ENCODE measurements at places on chromosomes 11 and 22.

- no peak for DNase-seq
Measured at GRCh38 chr11:66050581-66051231, 1.5 kb upstream of the SF3B2 start.

- DNase-seq: no peak
Measured at GRCh38 chr11:116787436-116787785, 412 bp downstream of the ZPR1 start.

GRCh38 chr11:118448294-118448693, 12.0 kb downstream of the KMT2A start:
- no peak for DNase-seq

DNA sequence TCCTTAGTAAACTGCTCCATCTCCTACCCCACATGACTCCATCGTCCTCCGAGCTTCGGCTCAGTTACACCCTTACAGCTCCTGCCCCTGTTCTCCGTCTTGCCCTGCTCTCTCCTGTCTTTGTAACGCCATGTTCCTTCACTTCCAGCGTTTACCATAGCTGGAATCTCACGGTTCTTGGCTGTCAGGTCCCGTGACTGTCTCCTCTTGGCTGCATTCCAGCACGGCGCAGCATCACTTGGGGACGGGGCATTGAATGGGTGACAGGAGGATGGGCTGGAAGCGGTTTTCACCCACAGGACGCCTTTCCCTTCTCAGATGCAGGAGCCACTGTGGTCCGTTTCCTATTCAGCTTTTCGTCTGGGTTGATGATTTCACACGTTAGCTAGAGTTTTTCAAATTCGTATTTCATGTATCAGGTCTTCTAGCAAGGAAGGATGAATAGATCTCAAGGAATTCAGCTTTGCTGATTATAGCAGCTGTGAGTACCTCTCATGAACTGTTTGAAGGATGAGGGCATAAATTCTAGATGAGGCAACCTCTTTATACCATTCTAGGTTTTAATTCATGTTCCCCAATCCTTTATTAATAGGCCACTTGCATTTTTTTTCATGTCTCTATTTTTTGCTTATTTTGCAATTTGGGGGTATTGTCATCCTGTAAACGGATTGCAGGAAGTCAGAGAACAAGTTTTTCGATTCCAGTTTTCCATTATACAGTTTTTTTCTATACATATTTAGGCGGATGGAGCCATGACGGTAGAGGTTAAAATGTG, 29.1 kb downstream of the ZBED4 start:
- no peak for DNase-seq

DNA sequence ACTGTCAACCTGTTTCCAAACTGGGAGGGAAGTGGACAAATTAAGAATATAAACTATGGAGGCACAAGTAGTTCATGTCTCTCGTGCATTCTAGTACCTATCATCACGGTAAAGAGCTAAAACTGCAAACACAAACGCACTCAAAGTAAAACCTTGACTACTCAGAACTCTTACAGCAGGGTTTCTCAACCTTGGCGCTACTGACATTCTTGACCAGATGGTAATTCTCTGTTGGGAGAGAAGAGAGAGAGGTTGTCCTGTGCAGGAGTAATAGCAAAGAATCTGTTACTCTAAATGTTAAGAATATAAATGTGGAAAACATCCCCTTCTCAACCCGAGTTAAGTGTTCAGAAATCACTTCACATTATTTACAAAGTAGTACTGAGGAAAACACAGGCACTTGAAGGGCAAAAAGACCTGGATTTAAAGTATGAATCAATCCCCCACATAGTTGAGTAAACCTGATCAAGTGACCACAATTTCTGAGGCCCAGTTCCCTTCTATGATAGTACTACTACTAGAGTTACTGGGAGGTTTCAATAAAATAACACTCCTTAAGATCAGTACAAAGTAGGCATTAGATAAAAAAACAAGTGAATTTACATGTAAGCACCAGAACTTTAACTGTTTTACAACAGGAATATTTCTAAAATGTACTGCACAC, 73.1 kb upstream of the ARHGAP32 start:
- DNase-seq: no peak

GRCh38 chr11:125448136-125448535, 47.9 kb downstream of the FEZ1 start:
- DNase-seq: no peak

GRCh38 chr22:17872471-17872870, 98.2 kb upstream of the BID start:
- DNase-seq: no peak

DNA sequence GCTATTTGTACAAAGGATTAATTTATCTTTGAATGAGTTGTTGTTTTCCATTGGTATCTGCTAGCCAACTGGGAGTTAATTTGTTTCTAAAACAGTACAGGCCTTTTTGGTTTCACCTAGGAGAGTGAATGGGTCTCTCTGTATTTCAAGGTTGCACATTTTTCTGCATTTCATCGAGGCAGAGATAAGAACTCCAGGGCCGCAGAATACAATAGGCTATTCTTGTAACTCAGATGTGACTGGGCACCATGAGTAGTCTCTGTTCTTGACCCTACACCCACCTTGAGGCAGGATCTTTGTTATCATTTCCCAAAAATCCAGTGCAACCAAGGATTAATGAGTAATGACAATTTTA, 51.7 kb upstream of the OR9Q1 start:
- no peak for DNase-seq

DNA sequence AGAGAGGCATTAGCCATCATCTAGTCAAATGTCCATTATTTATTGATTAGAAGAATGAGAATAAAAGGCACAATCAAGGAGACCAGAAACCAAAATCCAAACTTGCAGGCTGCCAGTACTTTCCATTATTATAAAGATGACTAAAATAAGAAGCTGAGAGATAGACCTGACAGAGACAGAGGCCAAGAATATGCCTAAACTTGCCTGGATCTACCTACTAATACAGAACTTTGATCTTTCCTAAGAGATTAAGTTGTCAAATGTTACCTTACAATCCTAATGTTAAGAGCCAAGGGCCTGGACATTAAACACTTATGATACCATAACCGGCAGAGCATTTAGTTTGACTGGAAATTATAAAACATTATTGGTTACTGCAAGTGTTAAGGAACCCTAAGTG, 6.2 kb downstream of the LGR4 start:
- DNase-seq: no peak

DNA sequence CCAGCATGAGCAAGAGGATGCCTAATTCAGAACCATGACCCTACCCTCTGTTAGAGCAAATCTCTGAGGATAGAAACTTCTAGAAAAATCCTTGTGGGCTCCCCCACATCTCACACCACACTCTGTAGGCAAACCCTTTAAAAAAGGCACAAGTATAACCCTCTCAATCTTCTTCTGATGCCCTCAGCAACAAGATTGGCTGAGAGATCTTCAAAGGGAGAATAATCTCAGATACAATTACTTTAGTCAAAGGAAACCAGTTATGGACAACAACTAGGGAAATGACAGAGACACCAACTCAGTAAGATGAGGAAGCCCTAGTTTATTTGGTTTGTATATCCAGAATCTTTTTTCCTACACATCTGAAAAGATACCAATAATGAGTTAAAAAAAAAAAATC, 49.2 kb downstream of the LIF start:
- no peak for DNase-seq

DNA sequence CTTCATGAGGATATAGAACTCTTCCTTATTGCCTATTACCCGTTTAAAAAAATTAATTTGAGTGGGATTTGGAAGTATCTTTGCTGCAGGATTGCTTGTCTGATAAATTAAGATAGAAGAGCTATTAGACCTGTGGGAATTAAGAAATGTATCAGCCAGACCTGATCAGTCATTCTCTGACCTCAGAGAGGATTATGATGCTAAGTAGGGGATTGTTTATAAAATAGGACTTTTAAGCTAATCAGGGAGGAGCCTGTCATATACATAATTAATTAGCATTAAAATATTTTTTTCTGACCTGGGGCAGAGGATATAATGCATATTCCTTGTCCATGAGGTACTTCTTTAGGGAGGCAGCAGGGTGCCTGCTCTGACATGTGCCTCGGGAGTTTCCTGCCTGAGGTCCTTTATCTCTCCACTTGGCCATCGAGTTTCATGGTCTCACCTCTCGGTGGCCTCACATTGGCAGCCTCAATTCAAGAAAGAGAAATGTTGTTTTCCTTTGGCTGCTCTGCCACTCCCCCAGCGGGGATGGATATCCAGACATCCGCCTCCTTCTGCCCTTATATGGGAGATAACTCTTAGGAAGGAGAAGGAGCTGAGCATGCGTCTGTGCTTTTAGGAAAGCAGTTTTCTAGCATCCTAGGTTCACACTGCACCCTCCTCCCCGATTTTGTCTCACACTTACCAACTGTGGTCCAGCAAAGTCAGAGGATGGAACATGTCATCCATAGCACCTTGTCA, 41.1 kb downstream of the DIXDC1 start:
- DNase-seq: no peak

DNA sequence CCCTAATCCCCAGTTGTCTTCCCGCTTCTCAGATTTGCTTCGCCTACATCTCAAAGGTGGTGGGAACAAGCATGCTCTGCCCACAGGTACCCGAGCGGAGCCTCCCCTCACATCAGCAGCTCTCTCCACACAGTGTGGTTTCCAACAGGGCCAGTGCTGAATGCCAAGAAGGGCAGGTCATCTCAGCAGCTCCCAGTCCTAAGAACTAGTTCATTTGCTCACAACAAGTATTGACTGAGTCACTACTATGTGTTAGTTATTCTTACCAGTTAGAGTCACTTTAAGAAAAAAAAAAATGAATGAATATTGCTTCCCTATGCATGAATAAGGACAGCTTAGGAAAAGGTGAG, 66.2 kb downstream of the THAP12 start:
- DNase-seq: no peak

DNA sequence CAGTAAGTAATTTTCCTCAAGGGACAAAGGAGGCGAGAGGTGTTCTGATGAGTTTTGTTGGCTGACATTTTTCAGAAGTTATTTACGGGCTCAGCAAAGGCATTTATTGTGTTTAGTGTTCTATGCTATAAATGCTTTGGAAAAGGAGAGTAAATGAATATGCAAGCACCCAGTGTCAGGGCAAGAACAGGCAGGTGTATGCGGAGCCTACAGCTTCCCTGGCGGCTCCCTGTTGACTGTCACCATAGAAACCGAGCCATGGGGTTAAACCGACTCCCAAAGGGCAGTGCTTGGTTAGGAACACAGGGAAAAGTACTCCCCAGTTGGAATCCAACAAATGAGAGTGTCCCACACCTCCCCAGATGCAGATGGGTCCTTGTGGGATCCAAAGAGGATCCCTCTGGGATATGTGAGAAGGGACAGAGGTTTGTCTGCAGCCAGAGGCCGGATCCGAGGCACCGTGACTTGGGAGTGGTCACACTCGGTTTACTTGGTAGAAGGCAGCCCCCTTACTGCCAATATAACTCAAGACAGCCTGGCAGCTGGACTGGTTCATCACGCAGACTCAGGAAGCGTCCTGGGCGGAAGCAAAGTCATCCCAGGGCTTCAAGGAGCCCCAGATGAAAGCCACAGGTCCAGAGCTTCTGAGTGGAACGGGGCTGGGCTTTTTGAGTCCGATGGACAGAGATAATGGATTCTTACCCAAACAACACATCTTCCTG, 329.7 kb downstream of the CTTN start:
- no peak for DNase-seq

DNA sequence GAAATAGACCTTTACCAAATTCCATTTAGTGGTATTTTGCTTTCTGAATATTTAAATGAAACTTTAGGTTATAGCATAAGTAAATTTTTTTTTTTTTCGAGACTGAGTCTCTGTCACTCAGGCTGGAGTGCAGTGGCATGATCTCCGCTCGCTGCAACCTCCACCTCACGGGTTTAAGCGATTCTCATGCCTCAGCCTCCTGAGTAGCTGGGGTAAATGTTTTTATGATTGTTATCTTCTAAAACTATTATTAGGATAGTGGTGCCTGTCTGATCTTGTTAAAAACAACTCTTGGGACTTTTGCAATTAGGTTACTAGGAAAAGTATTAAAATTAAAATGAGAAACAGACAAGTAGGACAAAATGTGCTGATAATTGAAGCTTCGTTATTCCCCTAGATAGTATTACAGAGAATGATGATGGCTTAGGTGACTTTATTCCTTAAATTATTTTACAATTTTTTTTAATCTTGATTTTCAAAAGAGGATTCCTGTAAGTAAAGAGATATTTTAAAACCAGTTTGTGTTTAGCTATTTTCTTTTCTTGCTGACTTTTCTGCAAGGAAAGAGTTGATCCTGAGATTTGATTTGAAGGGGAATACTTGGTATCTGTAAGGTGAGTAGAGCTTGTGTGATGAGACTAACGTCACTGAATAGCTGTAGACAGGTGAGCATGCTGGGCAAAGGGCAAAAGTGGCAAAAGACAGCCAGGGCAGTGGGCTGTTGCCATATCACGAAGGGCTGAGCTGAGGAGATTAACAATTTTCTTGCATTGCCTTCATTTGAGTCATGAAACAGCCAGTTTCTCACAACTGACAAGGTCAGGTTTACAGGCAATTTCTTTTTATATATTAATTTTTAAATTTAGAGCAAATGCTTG, 20.8 kb downstream of the CRKL start:
- DNase-seq: no peak

- DNase-seq: no peak
Measured at GRCh38 chr11:127137771-127138280, 137.3 kb upstream of the KIRREL3 start.

DNA sequence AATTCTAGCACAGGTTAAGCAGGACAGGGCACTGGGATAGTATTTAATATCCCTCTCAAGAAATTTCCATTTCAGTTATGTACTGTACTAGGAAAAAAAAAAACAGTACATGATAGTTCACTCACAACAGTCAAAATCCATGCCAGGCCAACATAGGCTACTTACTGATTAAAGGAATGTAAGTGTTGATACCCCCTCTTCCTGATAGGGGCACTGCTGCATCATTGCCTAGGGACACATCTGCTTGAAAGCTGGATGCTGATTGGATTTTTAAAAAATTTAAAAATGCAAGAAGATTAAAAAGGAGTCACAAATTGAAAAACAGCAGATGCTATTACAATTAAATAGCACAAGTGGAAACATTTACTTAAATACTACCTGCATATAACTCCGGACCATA, 43.4 kb downstream of the APOL5 start:
- DNase-seq: no peak

DNA sequence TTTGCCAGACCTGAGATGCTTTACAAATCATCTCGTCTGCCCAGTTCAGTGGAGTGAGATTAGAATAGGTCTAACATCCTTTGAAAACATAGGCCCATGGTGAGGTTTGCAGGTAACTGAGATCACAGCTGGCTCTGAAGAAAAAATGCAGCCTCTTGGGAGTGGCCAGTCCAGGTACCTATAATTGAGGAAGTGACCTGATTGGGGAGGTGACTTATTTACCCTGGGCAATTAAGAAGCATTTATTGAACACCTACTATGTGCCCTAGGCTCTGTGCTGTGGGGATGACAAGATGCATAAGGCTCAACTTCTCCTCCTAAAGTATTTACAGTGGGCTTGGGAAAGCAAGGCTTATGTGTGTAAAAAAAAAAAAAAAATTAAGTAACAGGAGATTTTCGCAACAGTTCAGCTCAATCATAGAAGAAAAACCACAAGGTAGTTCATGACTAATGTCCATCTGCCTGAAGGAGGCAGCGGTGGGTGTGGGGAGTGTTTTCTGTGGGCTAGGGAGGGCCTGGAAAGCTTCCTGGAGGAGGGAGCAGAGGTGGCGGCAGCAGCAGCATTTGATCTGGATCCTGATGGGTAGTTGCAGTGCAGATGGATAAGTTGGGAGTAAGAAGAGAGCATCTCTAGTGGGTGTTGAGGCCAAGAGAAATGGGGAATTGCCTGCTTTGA, 16.1 kb downstream of the MICAL2 start:
- no peak for DNase-seq

- no peak for DNase-seq
Measured at GRCh38 chr11:10356161-10356560, 51.3 kb downstream of the ADM start.

- DNase-seq: no peak
Measured at GRCh38 chr11:35390737-35391682, 28.3 kb downstream of the SLC1A2 start.
